ENCODE measurements at places on chromosomes 1 and 21.

DNA sequence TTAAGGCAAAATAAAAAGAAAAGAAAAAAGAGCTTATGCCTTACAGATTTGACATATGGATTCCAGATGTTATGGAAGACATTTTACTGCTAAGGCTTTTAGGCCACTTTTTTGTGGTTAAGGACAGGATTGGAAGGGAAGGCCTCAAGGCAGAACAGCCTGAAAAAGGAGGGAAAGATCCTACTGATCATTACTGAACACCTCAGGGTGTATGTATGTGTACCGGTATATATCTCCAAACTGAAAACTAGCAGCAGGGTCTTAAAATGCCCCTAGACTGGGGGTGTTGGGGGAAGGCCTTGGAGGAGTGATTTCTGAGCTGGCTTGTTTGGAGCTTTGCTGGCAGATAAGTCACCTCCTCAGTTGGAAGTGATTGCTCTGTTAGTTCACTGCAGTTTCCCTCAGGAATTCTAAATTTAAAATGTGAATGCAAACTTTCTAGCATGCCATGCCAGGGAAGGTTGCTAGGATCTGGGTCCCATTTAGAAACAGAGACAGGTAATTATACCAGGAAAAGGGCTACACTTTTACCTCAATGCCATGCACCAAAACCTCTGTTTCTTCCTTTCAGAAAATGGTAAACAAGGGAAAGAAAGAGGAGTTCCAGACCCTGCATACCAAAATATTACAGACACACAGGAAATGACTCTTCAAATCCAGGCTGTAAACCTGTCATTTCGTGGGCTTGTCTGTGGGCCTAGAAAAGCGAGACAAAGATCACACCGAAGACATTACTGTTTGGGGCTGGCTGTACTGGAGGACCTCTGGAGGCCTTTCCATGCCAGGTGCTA, 15.0 kb downstream of the C1orf52 start:
- no peak for DNase-seq

GRCh38 chr1:28126783-28127490, 38.5 kb upstream of the EYA3 start:
- DNase-seq = no peak

GRCh38 chr21:33947451-33948095, 32.0 kb upstream of the ATP5PO start:
- peak; percentile 82 for DNase-seq

DNA sequence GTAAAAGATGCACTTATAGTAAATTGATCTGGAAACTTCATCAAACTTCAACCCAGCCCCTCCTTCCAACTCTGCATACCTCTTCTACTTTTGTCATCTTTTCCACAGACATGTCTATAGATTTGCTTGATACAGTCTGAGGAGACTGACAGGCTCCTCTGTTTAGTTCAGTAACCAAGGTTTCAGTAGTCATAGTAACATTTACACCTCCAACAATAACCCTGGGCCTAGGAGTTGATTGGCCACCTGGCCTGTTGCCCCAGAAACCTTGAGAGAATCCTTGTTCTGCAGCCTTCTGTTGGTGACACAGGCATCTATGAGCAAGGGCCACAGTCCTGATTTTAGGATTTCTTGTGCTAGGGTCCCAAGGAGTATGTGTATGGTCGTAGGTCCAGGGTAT, at the start of gene CFAP141:
Gene CFAP141 (minus strand): TSS at position 138 of the 400 bp plus-strand sequence. CDS start 26 bp downstream, at position 112.
- DNase-seq = no peak

- no peak for DNase-seq
Observed at GRCh38 chr1:59008599-59009347, 224.9 kb upstream of the JUN start.

DNA sequence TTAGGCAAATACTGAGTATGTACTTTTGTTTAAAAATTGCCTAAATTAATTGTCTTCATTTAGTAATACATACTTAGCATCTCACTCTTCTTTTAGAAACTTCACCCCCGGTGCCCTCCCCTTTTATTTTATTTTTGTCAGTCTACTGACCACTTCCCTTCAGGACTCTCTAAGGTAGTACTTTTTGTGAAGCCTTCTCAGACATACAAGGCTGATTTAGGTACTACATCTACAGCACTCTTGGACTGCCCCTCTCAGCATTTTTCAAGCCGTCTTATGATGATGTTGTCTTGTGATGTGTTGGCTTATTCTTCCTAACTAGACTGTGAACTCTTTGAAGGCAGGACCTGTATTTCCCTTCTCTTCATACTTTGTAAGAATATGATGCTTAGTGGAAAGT, 24.7 kb downstream of the RPS6KC1 start:
- no peak for DNase-seq

GRCh38 chr1:94621802-94622201, 80.2 kb upstream of the F3 start:
- no peak for DNase-seq

- DNase-seq = no peak
Observed at GRCh38 chr1:234763910-234764309, 153.9 kb upstream of the IRF2BP2 start.

- DNase-seq = no peak
Observed at GRCh38 chr1:205972491-205973168, 29.4 kb upstream of the SLC26A9 start.

DNA sequence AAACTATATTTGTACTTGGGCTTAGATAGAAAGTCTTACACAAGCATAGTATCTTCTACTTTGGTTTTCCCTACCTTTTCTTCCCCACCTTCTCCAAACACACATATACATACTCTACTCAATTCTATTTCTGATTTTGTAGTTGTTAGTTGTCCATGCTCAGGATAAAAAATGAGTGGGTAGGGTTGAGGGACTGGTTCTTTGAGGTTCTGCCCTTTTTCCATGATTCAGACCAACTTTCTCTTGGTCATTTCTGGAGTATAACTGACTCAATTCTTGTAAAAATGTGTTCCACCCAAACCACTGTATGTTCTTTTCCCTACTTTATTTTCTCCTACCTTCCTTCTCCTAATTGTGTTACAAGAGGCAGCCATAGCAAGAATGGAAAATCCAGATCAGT, 3.3 kb downstream of the CFAP126 start:
- DNase-seq = no peak

DNA sequence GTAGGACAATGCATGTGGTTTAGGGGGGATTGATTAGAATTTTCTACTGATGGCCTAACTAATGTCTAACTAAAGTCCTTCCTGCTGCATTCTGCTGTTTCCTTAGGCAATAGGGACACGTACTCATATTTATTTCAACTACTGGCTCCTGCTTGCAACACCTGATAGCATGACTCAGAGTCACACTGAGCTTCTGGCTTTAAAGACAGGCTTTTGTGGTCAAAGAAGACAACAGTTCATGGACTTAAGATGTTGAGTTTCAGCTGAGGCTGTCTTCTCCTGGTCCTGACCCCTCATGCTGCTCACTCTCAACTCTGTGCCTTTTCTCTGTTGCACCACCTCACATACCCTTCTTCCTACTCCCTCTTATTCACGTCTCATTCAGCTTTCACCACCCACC, 29.1 kb upstream of the TRABD2B start:
- DNase-seq = no peak

DNA sequence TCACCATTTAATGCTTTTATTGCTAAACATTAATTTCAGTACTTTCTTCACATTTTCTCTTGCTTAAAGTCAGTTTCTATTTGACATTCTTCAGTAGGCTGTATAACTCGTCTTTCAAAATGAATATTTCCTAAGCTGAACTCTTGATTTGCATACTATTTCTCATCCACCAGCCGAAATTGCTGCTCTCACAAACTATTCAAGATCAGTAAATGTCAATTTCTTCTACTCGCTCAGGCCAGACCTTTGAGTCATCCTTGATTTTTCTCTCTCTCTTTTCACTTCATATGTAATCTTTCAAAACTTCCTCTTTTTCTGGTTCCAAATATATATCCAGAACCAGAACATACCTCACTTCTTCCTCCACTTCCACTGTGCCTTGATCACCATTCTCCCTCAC, 990.0 kb downstream of the KCNT2 start:
- DNase-seq = no peak

DNA sequence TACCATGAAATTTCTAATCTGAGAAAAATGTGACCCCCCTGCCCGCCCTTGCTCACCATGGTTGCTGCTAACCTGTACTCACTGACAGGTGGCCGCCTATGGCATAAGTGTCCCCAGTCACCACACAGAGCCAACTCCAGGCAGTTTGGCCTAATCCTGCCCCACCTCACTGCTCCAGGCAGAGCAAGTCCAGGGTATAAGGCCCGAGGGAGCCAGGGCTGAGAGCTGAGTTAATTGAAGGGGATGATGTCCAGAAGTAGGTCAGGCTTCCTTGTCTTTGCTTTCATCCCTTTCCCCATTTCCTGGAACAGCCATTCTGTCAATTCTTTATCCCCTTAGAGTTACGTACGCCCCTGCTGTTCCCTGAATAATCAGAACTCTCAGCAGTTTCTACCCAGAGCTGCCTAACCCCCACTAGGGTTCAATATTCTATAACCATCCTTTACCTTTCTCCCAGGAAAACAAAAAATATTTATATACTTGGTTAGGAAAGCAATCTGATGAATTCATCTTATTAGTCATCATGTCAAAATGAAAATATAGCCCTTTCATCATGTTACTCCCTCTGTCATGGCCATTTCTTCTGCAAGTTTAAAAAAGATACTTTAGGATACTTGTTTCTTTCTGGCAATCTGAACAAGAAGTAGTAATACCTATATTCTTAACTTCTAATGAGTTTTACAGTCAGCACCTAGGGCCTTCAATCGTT, 29.4 kb upstream of the CD101 start:
- no peak for DNase-seq

DNA sequence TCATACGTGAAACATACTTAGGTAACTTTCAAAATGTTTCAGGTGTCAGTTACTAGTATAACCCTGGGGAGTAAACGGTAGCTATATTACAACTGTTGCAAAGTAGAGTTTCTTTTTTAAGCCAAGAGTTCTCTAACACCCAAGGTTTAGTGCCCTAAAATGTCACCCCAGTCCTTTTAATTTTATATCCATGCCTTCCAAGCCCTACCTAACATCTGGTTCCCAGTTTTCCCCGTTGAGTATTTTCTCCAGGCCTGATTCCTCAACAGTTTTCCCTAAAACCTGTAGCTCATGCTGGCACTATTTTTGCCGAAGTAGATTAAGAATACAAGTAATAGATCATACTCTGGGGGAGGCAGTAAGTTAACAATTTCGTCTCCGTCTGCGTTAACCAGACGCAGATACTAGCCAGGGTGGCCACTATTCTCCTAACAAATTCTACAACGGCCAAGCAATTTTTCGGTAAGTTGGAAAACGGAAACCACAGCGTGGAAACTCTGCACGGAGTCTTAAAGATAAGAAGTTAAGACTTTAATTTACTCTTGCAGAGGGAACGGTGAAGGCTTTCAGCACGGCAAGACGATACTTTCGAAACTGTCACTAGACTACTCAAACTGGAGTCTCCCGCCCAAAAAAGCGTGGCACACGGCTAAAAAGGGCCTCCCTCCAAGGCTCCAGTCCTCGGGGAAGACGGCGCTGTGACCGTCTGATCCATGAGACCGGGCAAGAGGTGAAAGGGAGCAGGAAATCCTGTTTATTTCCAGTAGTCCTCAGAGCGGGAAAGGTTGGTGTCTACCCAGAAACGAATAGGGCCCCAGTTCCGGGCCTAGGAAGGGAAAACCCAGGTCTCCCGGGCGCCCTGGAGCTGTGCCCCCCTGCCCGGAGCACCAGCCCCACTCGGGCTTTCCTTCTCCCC, 945 bp downstream of the SRSF4 start:
- no peak for DNase-seq

- DNase-seq = no peak
Observed at GRCh38 chr1:12398479-12398878, 168.6 kb downstream of the VPS13D start.

- no peak for DNase-seq
Observed at GRCh38 chr1:50929376-50929958, 30.6 kb downstream of the FAF1 start.

GRCh38 chr1:98030483-98030882, 109.6 kb upstream of the DPYD start:
- DNase-seq = no peak

- no peak for DNase-seq
Observed at GRCh38 chr1:16262067-16262466, 25.1 kb upstream of the CPLANE2 start.

DNA sequence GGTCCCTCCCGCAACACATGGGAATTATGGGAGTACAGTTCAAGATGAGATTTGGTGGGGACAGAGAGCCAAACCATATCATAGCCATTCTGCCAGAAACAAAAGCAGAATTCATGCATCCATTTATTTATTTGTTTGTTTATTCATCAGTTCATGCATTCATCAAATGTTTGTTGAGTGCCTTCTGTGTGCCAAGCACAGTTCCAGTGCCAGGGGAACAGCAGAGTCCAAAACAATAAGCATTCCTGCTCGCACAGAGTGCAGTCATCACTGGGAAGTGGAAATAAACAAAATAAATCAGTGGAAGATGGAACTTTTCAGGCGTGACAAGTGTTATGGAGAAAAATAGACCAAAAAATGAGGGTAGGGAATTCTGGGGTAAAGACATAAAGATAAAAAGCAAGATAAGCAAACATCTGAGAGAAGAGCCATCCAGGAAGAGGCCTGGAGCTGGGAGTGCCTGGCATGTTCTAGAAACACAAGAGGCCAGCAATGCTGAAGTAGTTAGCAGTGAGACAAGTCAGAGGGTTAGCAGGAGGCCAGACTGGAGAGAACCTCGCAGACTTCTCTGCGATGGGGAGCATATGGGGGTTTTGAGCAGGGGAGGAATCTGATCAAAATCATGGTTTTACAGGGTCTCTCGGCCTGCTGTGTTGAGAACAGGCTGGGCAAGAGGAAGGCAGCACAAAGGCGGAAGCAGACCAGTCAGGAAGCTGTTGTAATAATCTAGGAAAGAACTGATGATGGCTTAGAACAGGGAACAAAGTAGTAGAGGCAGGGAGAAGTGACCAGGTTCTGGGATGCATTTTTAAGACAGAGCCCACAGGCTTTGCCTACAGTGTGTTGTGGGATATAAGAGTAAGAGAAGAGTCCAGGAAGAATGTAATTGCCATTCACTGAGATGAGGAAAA, 113.2 kb downstream of the GLUL start:
- no peak for DNase-seq

DNA sequence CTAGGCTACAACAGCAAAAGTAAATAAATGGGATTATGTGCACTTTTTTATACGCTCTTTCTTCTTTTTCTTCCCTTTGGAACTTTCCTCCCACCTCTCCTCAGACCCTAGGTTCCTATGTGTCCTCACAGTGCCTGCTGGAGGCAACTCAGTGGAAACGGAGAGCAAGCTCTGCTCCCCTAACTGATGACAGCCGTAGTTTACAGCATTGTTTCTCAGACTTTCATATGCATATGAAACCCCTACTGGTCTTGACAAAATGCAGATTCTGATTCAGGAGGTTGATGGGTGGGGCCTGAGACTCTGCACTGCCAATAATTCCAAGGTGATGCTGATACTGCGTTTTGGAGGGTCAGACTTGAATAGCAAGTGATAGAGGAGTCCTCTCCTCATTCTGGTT, 34.3 kb upstream of the HMCN1 start:
- DNase-seq = no peak

DNA sequence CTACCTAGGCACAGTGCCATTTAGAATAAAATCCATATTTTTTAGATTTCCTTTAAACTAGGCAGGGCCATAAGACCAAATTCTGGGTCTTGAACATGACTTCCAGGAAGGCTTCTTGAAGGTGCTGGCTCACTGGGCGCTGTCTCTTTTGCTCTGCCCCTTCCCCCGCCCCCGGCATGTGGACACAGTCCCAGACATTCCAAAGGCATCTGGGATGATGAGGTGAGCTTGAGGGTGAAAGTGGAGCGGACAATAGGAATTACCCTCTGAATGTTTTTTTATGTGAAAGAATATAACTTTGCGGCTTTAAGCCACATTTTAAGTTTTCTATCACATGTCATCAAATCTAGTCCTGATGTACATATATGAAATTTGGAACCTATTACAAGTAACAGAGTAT, 29.4 kb downstream of the RWDD3 start:
- no peak for DNase-seq

GRCh38 chr1:3467096-3468036, 12.9 kb downstream of the ARHGEF16 start:
- DNase-seq = no peak
